ENCODE measurements at places on chromosomes 11 and 22.

DNA sequence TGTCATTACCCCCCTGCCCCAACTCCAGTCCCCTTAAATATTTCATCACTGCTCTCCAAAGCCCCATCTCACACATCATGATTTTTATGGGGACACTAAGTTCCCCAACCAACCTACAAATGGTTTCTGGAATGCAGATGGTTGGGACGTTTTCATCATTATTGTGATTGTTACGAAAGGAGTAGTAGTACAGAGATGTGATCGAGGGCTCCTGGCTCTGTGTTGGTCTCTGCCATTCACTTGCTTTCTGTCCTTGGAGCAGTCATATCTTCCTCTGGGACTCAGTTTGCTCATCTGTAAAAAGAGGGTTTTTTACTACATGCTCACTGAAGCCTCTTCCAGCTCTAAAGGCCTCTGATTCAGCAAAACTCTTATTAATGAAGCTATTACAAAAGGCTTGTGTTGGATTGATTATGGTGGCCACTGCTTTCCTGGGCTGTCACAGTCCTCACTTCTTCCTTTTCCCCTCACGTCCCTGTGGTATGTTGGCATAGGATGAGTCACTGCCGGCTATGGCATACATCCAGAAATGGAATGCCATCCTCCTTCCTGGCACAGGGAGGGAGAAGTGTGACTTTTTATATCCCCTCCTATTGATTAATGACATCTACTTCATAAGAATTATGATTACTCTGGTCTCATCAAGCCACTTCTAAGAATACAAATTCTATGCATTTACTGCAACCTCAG is 593.7 kb downstream of the METTL15 start:
- DNase-seq = no peak

DNA sequence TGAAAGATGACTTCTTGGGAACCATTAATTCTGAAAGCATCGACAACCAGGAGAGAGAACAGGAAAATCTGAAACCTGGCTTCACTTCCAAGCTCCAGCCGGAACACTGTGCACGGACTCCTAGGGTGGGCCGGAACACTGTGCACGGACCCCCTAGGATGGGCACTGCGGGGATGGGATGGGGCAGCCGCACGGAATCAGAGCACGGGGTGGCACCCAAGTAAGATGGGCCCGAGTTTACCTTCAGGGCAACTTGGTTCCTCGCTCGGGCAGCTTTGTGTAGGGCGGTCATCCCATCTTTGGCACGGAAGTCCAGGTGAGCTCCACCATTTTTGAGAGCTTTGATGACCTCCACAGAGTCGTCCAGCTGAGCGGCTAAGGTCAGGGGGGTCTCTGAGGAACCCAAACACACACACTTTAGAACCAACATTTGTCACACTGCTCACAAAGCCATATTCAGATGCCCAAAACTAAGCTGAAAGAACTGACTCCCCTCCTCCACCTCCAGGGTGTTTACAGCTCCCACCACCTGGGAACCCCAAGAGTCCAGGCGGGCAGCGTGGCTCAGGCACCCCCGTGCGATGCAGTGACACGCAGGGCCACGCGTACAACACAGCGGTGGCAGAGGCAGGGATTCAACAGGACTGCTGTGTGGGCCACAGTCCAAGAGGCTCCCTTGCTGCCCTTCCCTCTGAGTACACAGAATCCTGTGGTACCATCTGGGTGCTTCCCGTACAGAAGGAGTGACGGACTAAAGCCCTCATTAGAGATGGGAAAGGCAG is 157.9 kb downstream of the SHANK2 start:
- no peak for DNase-seq

- no peak for DNase-seq
Measured at GRCh38 chr11:3086671-3087150, 29.5 kb upstream of the CARS1 start.

GRCh38 chr11:85590848-85591483 is 36.2 kb downstream of the DLG2 start:
- no peak for DNase-seq

- no peak for DNase-seq
Measured at GRCh38 chr11:111562692-111563389, 22.3 kb downstream of the LAYN start.

- DNase-seq = no peak
Measured at GRCh38 chr11:114121804-114122504, 62.4 kb downstream of the ZBTB16 start.

- no peak for DNase-seq
Measured at GRCh38 chr22:50145721-50146438, 24.7 kb upstream of the PANX2 start.

DNA sequence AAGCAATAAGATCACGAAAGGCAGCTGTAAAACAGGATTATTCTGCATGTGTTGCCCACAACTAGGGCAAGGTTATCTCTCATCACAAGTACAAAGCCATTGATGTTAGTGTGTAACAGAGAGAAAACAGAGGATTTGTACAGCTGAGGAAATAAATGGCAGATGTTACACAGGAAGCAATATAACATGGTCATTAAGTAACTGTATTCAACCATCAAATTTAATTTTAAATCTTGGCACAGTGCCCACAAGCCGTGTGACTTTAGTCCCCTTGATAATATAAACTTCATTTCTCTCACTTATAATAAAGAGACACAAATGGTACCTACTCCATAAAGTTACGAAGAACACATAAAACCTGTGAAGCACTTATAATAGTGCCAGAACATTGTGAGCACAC is 17.3 kb downstream of the OR51E2 start:
- DNase-seq = no peak

GRCh38 chr22:31334329-31334728 is 11.8 kb downstream of the PATZ1 start:
- DNase-seq = no peak

- DNase-seq = peak; percentile 54
Measured at GRCh38 chr22:45240104-45240809, 437 bp downstream of the KIAA0930 start.

DNA sequence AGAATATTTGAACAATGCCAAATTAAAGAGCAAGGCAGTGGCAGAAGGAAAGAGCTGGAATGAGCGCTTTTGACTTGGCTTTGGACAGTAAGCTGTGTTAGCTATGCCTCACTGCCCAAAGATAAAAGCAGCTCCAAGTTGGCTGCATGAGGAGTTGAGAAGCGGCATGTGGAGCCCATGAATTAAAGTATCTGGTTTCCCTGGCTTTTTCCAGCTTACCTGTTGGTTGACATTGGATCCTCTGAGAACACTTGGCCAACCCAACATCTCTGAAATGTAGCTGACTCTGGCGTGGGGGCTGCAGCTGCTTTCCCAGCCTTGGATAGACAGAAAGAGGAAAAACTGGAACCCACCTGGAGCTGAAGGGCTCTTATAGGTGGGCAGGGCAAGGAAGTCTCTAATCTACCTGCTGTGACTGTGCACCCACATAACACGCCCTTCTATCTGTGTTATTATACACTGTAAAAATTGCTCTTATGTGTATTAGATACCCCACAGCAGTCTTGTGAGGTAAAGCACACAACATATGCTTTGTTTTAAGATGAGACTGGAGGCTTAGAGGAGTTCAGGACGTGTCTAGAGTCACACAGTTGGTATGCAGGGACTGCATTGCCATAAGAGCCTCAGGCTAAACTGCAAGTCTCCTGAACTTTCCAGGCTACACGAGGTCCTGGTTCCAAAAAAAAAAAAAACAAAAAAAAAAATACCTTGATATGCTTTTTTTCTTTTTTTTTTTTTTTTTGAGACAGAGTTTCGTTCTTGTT is 5.8 kb downstream of the UBASH3B start:
- DNase-seq = no peak

- DNase-seq = no peak
Measured at GRCh38 chr11:7222619-7223018, 29.1 kb upstream of the SYT9 start.

DNA sequence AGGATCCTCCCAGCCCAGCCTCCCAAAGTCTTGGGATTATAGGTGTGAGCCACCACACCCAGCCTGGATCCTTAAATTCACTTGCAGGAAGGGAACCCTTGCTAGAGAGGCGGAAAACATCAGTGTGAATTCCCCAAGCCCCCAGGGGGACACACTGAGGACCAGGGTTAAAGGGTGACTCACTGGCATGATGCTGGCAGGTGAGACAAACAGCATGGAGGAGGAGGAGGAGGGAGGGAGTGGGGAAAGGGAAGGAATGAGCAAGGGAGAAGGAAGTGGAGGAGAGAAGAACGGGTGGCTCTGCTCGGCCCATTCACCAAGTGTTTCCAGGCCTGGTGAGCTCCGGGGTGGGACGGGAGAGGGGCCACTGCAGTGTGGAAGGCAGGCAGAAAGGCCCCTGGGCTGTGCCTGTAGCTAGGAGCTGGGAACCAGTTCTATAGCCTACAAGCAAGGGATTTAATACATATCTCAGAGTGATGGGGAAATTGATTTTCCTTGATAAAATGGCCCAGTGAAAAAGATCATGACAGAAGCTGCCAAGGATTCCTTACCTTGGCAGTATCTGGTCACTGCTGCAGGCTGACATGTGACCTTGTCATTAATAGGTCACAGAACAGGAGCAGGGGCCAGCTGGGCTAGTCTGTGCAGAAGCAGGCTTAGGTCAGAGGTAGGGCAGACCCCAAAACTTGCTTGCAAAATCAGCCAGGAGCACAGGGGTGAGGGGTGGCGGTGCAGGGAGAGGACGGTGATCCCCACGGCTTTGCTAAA is 370.2 kb downstream of the SHANK2 start:
- DNase-seq = no peak

- DNase-seq = no peak
Measured at GRCh38 chr22:24567668-24568067, 11.9 kb downstream of the SNRPD3 start.

GRCh38 chr11:14350215-14350614 is 8.8 kb downstream of the RRAS2 start:
- DNase-seq = no peak

GRCh38 chr11:68923614-68924013 is 19.9 kb downstream of the IGHMBP2 start:
- no peak for DNase-seq

DNA sequence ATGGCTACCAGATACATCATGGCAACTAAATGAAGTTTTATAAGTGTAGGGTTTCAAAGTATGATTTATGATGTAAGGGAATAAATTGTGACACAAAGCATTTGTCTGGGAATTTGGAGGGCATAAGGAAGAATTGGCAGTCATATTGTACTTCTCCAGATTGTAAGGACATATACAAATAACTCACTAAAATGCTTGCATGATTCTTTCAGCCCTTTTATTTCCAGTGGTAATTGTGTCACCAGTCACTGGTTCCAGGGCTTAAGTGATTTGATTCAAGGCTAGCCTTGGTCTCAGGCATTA is 299.4 kb upstream of the ANO5 start:
- DNase-seq = no peak

DNA sequence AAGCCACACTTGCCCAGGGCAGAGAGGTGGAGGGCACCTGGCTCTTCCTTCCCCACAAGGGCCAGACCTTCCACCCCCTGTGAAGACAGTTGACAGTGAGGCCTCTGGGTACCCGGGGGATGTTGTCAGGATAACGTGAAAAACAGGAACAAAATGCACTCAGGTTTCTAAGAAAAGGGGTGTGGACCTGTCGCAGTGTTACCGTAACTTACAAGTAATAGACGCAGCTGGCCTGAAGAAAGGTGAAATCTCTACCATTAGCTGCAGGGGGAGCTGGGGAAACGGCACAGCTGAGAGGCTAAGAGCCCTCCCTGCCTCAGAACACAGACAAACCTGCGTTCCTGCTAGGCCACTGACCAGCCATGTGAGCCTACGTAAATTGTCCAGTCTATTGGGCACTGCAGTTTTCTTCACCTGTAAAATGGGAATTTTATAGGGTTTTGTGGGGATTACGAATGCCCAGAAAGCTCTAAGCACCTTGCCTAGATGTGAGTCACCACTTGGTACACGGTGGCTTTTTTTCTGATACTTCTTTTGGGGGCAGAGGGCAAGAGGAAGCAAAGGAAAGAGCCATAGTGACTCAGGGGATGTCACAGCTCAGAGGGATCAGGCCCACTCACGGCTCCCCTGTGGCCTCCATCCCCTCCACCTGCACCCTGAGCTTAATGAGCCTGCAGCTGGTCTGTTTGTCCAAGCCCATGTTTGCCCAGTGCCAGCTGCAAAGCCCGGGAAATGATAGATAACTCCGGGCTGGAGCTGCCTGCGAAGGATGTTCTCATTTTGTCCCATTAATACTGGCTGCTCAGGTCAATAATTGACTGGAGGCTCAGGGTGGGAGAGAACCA is 18.4 kb upstream of the CABP7 start:
- no peak for DNase-seq

DNA sequence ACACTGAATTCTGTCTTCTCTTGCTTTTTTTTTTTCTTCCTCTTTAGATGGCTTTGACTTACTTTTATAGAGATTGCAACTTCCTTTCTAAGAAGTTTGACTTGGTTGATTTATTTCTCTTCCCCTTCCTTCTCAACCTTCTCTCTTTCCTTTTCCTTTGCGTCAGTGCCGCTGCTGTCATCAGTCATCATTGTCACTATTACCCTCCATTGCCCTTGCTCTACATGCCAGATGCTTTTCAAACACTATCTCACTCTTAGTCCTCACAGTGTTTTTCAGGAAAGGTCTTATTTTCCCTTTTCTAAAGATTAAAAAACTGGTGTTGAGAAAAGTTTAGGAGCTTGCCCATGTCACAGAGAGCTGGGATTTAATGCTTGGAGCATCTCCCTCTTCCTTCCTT is 74.7 kb upstream of the C11orf87 start:
- no peak for DNase-seq

GRCh38 chr22:21959274-21960074 is 6.8 kb upstream of the PPM1F start:
- no peak for DNase-seq

DNA sequence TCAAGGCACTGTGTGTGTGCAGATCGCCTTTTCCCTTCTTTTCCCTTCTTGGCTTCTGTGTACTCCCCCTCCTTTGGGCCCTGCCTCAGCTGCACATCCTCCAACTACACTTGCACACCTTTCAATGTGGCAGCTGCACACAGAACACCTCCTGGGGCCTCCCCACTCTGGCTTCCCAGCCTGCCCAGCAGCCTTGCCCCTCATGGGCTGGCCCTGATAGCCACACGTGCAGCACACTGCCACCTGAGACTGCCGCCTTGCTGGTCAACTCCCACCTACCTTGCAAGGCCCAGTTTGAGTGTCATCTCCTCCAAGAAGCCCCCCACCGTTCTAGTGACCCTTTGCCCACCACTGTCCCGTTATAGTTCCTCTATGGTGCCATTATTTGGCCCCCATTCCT is 77.3 kb upstream of the ARFGAP3 start:
- no peak for DNase-seq

DNA sequence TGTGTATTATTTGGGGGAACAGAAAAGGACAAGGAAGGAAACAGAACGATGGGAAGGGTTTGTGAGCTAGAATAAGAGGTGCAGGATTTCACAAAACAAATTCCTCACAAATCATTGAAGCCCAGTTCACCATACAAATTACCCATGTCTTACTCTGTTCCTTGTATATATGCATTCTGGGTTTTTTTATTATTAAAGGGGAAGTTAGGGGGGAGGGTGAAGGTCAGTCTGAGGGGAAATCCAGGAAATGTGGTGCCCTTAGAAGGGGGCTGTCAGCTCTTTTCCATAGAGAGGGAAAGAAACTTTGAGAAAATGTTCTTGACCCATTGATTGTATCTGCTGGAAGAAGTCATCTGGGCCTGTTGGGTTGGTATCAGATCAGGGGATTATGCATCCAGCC is 90.8 kb downstream of the RNF169 start:
- no peak for DNase-seq
